ENCODE measurements at places on chromosomes 16 and 17. TPM values are rescaled to one million over a fixed set of nuclear protein-coding genes. Genes with fewer than 3 reads are reported as not detected.

- no peak for DNase-seq
These were observed 28.3 kb upstream of the HOXB13 start for GRCh38 chr17:48756830-48757251.

- no peak for DNase-seq
These were observed 18.5 kb downstream of the RAP1GAP2 start for GRCh38 chr17:2814481-2815341.

DNA sequence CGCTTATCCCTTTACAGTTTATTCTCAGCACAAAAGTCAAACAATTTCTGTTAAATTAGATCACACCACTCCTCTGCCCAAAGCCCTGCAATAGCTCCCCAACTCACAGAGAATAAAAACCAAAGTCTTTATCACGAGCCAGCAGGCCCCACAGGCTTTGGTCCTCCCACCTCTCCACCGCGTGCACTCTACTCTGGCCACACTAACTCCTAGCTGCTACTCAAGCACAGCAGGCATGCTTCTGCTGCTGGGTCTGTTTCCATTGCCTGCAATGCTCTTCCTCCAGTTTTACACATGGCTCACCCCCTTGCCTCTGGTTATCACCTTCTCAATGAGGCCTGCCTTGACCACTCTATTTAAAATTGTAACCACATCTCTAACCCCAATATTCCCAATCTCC lies 27.6 kb downstream of the HELZ start:
- no peak for DNase-seq

DNA sequence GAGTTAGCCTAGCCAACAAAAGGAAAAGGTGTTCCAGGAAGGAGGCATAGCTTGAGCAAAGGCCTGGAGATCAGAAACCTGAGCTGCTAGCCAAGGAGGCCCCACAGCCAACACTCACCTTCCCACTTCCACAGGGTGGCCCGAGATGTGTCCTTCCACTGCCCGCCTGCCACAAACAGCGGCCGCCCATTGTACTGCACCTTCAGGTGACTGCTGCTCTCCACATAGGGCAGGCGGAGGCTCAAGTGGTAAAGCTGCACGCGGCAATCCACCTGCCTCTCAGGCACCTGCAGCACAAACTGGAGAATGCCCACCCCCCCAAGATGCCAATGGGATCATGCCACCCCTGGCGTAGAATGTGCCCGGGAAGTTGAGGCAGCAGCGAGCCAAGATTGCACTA lies 111.5 kb downstream of the RMI2 start:
- no peak for DNase-seq

DNA sequence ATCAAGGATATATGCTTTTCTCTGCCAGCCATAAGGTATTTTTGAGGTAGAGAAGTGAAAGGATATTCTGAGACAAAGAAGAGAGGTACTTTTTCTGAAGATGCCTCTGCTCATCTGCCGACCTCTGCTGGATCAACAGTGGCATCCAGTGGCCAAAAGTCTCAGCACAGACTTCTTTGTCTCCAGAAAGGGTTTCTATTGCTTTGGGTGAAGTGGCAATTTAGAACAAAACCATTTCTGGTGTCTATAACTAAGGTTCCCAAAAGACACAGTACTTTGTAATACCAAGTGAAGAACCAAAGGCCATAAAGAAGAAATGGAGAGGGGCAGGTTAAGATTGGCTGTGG lies 155.2 kb upstream of the C17orf78 start:
- DNase-seq = peak; percentile 55

DNA sequence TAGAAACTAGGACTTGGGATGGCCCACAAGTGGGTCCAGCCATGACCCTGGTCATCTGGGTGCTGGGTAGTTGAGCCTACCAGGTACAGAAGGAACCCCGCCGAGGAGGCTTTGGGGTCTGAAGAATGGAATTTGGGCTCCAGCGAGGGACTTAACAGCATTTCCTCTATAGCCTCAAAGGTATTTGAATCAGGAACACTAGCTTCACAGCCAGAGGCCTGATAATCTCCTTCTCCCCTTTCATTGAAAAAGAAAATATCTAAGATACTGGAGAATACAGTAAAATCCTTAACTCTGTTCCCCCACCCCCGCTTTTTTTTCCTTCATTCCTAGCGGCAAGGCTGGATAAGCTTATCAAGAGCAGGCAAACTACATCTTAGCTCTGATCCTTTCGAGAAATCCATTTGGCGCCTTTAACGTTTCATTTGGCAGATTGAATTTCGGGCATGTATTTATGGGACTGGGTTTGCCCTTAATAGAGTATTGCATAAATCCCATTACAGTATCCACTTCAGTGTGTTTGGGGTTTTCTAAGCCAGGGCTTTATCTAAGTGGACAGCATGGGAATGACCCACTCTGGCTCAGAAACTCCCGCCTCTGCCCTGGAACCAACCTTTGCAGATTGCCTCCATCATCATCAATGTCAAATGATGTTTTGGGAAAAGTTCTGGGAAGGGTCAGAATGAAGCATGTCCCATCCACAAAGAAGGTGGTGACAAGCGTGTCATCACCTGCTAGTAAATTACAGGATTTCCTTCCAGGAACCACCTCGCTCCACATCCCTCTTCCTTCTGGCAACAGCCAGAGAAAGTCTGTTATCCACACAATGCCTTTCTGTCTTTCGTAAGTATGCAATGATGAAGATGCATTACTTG lies 36.9 kb downstream of the XYLT1 start:
- DNase-seq = no peak

GRCh38 chr17:57609878-57610270 lies 135.2 kb downstream of the CCDC182 start:
- no peak for DNase-seq

The ZSWIM7 gene
- total RNA-seq = 29.0 TPM

The MARCHF10 gene
- not detected for total RNA-seq

DNA sequence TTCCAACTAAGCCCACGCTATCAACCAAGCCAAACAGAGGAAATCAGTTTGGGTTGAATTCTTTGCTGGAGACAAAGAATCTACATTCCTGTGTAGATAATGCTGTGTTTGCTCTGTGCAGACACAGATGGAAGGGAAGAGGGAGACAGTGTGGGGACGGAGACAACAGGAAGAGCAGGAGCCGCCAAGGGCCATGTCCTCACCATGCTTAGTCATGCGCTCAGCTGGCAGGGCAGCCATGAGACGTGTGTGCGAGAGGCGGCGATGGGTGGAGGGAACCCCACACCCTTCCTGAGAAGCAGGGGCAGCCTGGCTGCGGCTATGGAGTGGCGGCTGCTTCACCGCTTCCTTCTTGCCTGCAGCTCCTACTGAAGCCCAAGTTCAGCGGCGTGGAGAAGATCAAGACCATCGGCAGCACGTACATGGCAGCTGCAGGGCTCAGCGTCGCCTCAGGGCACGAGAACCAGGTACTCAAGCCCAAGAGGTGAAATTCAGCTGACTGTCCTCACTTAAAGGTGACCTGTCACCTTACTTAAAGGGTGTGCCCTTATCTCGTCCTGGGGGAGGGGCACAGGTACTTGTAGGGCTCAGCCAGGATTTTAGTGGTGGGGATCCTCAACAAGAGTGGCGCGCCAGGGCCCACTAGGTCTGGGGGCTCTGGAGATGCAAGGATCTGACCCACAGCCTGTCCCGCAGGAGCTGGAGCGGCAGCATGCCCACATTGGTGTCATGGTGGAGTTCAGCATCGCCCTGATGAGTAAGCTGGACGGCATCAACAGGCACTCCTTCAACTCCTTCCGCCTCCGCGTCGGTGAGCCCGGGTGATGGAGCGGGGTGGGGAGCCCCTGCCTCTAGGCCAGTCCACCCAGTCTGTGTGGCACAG lies 47.5 kb downstream of the ADCY7 start:
- no peak for DNase-seq

DNA sequence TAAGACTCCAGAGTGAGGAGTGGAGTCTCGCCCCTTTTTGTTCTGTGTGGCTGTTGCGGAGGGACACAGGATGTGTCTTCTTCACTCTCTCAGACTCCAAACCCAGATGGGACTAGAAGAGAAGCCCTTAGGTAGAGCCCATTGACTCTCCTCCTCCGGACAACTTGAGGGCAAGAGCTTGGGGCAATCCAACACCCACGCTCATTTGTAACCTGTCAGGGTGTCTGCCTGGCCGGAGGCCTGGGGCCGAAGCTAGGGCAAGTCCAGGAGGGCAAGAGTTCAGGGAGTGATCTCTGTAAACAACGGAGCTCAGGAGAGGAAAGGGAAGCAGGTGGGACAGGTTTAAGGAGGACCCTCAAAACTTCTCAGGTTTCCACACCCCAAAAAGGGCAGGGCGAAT lies 1.4 kb upstream of the HOXB1 start:
- no peak for DNase-seq

GRCh38 chr17:44171931-44172455 lies 1.5 kb downstream of the ASB16 start:
- DNase-seq = no peak

The GJC1 gene
- total RNA-seq = 60.9 TPM

- no peak for DNase-seq
These were observed 13.9 kb downstream of the NGFR start for GRCh38 chr17:49508866-49509587.

GRCh38 chr17:27981978-27982377 lies 60.5 kb upstream of the NLK start:
- DNase-seq = no peak

The SALL1 gene
- 35.7 TPM for total RNA-seq

DNA sequence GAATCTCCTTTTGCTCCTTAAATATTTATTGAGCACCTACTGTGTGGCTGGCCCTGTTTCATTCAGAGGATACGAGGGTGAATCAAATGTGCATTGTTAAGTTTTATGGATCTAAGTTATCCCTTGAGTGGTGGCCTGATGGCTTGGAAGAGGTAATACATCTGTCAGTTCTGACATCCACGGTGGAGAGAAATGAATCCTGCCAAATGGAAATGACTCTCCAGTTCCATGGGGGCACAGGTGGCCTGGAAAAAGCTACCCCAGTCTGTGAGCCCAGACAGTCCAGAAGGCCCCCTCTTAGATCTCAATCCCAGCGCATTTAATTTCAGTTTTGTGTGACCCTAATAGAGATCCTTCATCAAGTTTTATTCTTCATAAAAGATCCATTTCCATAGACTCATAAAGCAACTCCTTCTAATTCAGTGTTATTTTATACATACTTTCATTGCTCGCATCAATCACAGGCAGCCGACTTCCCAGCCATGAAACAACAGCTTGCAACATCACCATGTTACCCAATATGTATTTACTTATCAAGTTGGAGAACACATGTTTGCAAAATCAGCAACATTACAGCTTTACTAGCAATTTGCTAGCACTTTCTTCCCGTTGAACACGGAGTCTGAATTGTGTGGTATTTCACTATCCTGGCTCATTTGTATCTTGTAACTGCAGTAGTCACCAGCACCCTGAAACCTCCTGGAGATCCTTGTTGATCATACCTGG lies 334.8 kb upstream of the HSBP1 start:
- DNase-seq = no peak
